Smooth muscle cell of the pulmonary artery (primary cell): ENCODE measurements at places on chromosomes 11 and 22. TPM values are rescaled to one million over a fixed set of nuclear protein-coding genes. Genes with fewer than 3 reads are reported as not detected.

LTO1 gene
- total RNA-seq: 18.6 and 28.0 TPM in 2 replicates

ELF5 gene
- total RNA-seq: not detected in 2 replicates

ELFN2 gene
- under 0.01 and 0.10 TPM in 2 replicates for total RNA-seq

KCNK7 gene
- 0.07 and 0.10 TPM in 2 replicates for total RNA-seq

APLNR gene
- 0.03 and 0.39 TPM in 2 replicates for total RNA-seq

MAP6 gene
- 2.4 and 2.8 TPM in 2 replicates for total RNA-seq

PDE2A gene
- total RNA-seq: 0.56 and 5.2 TPM in 2 replicates

TUBA8 gene
- 0.23 and 0.72 TPM in 2 replicates for total RNA-seq

PLXNB2 gene
- 226 and 278 TPM in 2 replicates for total RNA-seq

SOX10 gene
- 0.07 TPM in 1 of 2 replicates, not detected in the other for total RNA-seq
